NCI-H1105 treated with DMSO at 0.1 percent for 48 hours (cell line): ENCODE measurements at places on chromosomes 7 and 10.

DNA sequence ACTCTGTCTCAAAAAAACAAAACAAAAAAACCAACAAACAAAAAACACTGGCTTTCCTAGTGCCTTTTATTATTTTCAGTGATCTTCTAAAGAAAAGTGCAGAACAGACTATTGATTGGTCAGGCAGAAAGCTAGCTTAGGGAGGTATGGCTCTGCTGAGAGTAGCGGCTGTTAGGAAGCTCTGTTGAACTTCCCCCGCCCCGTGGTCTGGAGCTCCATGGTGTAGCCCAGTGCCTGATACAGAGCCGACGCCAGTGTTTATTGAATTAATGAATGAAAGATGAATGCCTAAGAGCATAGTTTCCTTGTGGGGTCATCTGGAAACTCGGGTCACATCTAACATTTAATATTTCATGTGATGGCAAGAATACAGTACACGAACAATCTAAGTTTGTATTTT lies 90.5 kb upstream of the ARMC3 start:
- DNase-seq = no peak

GRCh38 chr7:158926348-158926747 lies 70.0 kb downstream of the DYNC2I1 start:
- no peak for DNase-seq

GRCh38 chr7:42961170-42961569 lies 29.0 kb downstream of the MRPL32 start:
- no peak for DNase-seq

- peak; percentile 90 for DNase-seq
These were observed 58.9 kb downstream of the CALML3 start for GRCh38 chr10:5583525-5584175.

DNA sequence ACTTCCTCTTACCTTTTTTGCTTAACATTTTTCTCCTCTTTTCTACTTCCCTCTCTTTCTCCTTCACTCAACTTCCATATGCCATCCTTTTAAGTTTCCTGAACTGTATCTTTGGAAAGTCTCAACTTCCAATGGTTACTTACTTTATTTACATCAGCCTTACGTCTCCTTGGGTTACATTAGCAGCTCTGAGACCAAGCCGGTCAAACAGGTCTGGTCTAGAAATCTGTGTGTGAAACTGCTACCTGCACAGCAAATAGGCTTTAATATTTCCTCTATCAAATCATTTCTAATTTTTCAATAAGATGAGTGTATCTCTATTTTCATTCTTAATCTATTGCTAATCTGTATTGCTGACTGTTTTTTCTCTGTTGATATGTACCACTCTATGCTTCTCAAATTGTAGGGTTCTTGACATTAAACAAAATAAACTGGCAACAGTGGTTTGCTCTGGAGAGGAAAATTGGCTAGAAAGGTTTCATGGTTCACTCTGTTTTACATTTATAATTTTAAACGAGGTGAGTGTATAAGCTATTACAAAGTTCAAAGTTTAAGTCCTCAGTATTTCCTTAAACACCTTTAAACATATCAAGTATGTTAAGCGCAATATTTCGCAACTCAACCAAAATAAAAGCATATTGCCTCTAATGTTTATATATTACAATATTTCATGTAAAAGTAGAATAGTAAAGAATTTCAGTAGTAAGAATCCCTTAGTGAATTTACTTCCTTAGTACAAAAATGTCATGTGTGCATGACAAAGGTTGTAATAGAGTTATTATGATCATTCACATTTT lies 3.6 kb upstream of the SEMA3C start:
- no peak for DNase-seq

GRCh38 chr10:92545556-92545955 lies 28.3 kb downstream of the IDE start:
- DNase-seq = no peak

- peak; percentile 22 for DNase-seq
These were observed at the start of gene MARVELD1 for GRCh38 chr10:97713339-97713825. MARVELD1 (plus strand) TSS chr10:97713730; CDS start chr10:97713877, 147 bp downstream.

GRCh38 chr7:157789094-157789493 lies 452.3 kb downstream of the DNAJB6 start:
- no peak for DNase-seq

DNA sequence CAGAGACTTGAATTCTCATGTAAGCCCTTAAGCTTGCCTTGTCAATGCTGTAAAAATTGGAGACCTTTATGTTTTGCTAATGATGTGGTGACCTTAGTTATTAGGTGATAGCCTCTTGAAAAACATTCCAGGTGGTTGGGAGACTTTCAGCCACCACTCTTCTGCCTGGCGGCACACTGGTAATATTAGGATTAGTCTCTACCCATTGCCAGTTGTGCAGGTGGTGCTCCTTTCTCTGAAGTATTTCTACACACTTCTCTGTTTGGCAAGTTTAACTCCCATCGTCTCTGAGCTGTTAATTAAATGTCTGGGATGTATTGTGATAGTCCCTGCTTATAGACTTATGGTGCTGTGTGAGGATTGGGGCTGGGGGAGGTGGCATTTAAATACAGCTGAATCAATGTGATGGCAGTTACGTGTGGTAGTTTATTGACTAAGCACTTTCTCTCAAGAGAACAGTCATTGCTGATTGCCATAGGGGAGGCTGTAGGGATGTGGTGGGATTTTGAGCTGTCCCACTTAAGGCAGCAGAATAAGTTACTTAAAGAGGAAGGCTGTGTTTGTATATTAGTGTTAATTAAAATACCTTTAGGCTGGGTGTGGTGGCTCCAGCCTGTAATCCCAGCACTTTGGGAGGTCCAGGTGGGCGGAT lies 61.7 kb downstream of the DAGLB start:
- DNase-seq = peak; percentile 55

- DNase-seq = no peak
These were observed 10.8 kb downstream of the SLIT1 start for GRCh38 chr10:97174941-97175340.

DNA sequence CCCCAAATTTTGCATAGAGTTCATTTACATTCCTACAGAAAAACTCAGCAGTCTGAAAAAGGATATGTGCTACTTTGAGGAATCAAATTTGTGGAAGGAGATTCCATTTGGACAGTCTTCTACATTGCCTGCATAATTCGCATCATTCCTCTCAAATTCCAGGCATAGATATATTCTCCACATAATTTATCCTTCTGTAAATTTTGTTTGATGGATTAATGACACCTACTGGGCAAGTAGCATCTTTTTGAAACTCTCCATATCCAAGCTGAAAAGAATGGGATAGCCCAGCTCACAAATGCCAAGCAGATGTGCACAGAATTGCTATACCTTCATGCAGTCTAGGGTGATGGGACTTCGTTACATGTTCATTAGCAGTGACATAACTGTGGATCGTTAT lies 515.3 kb downstream of the AUTS2 start:
- DNase-seq = no peak

GRCh38 chr10:90363799-90364483 lies 493.9 kb downstream of the HTR7 start:
- no peak for DNase-seq

- DNase-seq = no peak
These were observed 10.5 kb upstream of the SRPK2 start for GRCh38 chr7:105399043-105399725.

DNA sequence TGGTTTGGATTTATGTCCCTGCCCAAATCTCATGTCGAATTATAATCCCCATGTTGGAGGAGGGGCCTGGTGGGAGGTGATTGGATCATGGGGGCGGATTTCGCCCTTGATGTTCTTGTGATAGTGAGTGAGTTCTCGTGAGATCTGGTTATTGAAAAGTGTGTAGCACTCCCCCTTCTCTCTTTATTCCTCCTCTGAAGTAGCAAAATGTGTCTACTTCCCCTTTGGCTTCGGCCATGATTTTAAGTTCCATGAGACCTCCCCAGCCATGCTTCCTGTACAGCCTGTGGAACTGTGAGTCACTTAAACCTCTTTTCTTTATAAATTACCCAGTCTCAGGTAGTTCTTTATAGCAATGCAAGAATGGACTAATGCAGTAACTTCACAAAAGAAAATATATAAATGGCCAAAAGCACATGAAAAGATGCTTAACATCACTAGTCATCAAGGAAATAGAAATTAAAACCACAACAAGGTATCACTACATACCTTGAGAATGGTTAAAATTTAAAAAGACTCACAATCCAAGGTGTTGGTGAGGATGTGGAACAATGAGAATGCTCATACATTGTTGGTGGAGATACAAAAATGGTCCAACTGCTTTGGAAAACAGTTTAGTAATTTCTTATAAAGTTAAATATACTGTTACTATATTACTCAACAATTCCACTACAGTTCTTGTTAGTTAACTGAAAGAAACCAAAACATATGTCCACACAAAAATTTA lies 218.7 kb downstream of the SNX10 start:
- DNase-seq = no peak
